Peyer's patch (tissue), 4 donors: ENCODE measurements at places on chromosomes 7 and 10.

DNA sequence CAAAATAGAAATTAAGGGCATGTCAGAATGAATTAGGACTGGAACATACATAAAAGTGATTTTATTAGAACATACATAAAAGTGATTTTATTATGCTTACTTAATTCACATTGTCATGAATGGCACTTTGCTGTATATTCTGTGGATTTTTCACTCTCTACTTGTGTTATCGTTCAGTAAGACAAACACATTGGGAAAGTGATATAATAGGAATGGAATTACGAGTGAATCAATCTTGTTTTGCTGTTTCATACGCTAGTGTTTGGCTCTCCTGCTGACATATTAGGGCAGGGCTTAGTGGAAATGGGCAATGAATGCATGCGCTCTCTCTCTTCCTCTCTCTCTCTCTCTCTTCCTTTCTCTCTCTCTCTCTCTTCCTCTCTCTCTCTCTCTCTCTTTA lies 561.1 kb downstream of the ACTR3B start:
- no peaks in the 10 kb centered on the region for H3K27me3 ChIP-seq
- no peak for DNase-seq
- H3K36me3 ChIP-seq: no peaks in the 10 kb centered on the region
- H3K4me3 ChIP-seq: no peak overlapping the region
- no peak overlapping the region for H3K27ac ChIP-seq

DNA sequence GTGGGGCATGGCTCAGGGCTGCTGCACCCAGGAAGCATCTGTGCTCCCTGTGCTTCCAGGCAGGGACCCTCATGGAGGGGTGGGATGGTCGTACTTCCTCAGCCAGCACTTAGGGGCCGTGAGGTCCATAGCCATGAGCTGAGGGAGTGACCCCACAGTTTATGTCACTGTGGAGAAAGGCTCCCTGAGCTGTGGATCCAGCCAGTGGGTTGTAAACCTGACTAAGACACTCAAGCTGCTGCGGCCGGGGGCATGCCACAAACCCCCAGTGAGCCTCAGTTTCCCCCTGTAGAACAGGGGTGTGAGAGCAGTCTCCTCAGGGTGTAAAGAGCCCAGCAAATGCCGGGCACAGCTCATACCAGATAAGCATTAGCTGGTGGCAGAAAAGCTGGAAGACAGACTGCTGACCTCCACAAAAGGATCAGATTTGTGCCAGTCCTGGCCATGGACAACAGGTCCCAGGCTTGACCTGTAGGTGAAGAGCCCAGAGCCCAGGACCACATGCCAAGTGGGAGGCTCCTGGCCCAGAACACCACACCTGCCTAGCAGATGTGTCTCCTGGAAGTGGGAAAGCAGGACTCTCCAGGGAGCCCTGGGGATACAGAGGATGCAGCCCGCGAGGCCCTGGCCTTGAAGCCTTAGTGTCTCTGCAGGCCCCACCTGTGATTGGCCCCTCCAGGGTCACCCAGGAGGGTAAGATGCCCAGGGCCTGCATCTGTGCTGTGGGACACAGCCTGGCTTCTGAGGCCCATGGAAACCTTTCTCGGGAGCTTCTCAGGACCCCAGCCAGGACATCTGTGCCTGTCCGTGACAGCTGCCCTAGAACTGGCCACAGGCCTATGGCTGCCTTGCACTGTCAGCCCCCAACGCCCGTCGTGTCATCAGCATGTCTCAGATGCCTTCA lies 78.1 kb upstream of the RET start:
- no peak for DNase-seq
- no peaks in the 10 kb centered on the region for H3K36me3 ChIP-seq
- no peaks in the 10 kb centered on the region for H3K4me1 ChIP-seq
- H3K27ac ChIP-seq: no peak overlapping the region
- H3K4me3 ChIP-seq: no peak overlapping the region

DNA sequence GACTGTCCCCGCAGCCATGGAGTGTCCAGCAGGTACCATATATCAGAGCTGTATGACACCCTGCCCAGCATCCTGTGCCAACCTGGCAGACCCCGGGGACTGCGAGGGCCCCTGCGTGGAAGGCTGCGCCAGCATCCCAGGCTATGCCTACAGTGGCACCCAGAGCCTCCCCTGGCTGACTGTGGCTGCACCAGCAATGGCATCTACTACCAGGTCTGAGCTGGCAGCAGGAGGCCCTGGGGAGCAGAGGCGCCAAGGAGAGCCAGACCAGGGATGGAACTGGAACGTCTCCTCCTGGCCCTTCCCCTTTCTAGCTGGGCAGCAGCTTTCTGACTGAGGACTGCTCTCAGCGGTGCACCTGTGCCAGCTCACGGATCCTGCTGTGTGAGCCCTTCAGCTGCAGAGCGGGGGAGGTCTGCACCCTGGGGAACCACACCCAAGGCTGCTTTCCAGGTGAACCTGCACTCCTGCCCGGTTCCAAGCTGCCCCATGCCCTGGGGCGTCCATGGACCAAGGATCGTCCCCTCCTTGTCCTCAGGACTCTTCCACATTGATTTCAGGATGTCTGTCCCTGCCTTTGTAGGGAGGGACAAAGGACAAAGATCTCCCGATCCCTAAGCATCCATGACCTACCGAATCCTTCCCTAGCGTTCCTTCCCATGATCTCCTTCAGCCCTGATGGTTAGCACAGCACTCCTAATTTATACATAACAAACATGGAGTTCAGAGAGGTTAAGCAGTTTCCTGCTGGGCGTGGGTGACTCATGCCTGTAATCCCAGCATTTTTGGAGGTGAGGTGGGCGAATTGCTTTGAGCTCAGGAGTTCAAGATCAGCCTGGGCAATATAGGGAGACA lies 33.3 kb downstream of the EPHB4 start:
- no peaks in the 10 kb centered on the region for H3K36me3 ChIP-seq
- no peaks in the 10 kb centered on the region for H3K27me3 ChIP-seq
- H3K4me1 ChIP-seq: no peaks in the 10 kb centered on the region
- H3K4me3 ChIP-seq: no peak overlapping the region
- no peak for DNase-seq

DNA sequence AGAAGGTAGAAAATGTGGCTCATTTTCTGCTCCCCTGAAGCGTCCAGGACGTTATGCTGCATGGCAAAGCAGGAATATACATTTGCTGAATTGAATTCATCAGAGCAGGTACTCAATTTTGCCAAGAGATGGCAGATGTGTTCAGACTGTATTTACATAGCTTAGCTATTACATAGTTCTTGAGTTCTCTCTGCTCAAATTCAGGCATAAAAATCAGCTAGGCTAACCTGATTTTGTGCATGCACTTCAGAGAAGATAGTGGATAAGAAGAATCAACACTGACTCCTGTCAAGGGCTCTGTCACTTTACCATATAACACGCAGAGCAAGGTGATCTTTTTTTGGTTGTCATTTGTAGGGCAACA lies 209.2 kb upstream of the FAM3C start:
- H3K27ac ChIP-seq: no peak overlapping the region
- H3K36me3 ChIP-seq: no peaks in the 10 kb centered on the region
- no peak overlapping the region for H3K4me3 ChIP-seq
- no peaks in the 10 kb centered on the region for H3K4me1 ChIP-seq
- DNase-seq: no peak

DNA sequence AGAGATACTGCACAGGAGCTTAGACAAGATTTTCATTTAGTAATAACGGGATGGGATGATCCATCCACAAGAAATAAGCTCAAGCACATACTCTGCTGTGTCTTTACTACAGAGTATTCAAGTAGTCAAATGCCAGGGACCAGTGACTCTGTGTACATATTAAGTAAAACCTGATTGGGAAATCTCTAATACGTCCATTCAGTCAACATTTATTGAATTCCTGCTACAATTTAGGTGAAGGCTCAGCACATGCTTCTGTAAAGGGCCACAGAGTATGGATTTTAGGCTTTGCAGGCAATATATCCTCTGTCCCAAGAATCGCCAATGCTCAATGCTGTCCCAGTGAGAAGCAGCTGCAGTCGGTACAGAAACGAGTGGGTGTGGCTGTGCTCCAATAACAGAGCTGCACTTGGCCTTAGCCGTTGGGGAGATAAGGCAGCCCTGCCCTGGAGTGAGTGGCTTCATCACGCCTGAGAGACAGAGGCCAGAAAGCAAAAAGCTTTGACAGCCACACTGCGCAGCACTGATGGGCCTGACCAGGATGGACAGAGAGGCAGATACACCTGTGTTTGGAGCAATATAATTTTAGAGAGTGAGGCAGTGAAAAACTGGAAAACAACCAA lies 186.8 kb downstream of the PARD3 start:
- H3K4me3 ChIP-seq: no peak overlapping the region
- peak; percentile 78 for DNase-seq
- H3K27ac ChIP-seq: no peak overlapping the region
- no peaks in the 10 kb centered on the region for H3K4me1 ChIP-seq

DNA sequence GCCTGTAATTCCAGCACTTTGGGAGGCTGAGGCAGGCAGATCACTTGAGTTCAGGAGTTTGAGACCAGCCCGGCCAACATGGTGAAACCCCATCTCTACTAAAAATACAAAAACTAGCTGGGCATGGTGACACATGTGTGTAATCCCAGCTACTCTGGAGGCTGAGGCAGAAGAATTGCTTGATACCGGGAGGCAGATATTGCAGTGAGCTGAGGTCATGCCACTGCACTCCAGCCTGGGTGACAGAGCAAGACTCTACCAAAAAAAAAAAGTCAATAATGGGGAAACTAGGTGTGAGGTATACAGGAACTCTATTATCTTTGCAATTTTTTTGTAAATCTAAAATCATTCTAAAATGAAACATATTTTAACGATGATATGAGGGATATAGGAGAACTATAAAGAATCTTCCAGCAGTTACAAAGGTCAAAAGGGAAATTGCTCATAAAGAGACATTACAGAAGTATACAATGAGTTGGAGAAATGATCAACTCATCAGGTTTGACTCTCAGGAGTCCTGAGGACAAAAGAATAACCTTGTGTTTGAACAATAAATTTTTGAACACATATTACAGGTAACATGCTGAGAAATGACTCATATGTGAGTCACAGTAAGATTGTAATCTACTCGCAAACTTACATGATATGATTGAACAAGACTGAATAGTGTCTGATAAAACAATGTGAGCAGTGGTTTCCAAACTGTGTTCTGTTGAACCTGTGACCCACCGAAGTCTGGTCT lies 272.6 kb downstream of the FGFR2 start:
- no peak for DNase-seq
- H3K27me3 ChIP-seq: no peaks in the 10 kb centered on the region
- no peaks in the 10 kb centered on the region for H3K36me3 ChIP-seq
- H3K27ac ChIP-seq: no peak overlapping the region
- no peaks in the 10 kb centered on the region for H3K4me1 ChIP-seq

DNA sequence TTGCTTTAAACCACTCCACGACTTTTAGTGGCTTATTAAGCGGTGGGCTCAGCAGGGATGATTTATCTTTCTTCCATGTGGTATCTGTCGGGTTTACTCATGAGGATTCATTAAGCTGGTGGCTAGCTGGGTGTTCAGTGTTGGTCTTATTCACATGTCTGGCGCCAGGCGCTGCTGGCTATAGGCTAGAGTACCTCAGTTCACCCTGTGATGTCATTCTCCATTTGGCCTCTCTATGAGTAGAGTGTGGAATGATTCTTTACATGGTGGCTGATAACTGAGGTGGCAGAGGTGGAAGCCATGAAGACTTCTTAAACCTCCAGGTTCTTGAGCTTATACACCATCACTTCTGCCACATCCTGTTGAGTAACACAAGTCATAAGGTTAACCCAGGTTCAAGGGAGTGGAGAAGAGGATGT lies 115.4 kb downstream of the MLLT10 start:
- no peaks in the 10 kb centered on the region for H3K27me3 ChIP-seq
- no peak overlapping the region for H3K27ac ChIP-seq
- no peak for DNase-seq
- no peaks in the 10 kb centered on the region for H3K4me1 ChIP-seq
- H3K4me3 ChIP-seq: no peak overlapping the region

DNA sequence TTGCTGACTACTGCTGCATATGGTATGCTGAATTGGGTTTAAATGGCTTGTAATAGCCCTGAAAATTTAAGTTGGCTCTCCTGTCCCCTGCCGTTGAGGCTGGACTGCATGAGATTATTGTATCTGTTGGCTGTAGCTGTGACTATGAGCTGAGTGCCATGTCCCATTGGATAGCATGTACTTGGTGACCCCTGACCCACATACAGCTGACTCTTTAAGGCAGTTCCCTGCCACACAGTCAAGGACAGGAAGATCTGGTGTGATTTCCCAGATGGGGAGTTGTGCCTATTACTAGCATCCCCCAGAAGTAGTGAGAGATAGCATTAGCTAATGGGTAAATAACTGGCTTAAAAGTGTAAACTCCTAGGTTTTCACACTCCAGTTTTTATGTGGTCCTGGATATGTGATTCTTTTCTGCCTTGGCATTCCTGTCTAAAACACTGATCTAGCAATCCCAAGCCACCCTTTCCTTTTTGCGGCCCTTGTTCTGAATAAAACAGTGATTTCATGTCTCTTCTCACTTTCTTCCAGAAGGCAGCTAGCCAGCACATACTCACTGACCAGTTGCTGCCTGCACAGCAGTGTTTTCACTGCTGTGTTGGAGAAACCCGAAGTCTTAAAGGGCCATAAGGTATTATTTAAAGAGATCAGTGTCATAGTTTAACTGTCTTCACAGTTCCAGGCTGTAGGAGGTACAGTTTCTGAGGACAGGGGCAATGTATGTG lies 35.9 kb downstream of the LRRC4 start:
- no peaks in the 10 kb centered on the region for H3K4me1 ChIP-seq
- no peak for DNase-seq
- peaks cover 14% of the 10 kb centered on the region for H3K36me3 ChIP-seq
- no peak overlapping the region for H3K4me3 ChIP-seq
- H3K27ac ChIP-seq: no peak overlapping the region
- no peaks in the 10 kb centered on the region for H3K27me3 ChIP-seq

- no peak overlapping the region for H3K4me3 ChIP-seq
- H3K27ac ChIP-seq: no peak overlapping the region
- H3K36me3 ChIP-seq: no peaks in the 10 kb centered on the region
These were observed 11.9 kb downstream of the ZNF862 start for GRCh38 chr7:149850007-149850594.

- no peaks in the 10 kb centered on the region for H3K4me1 ChIP-seq
- no peaks in the 10 kb centered on the region for H3K27me3 ChIP-seq
- peak within 1 kb of the TSS; percentile 51 for H3K4me3 ChIP-seq
These were observed at the start of gene ICA1 for GRCh38 chr7:8261711-8262695. TSS of gene ICA1 (minus strand) at chr7:8262167. CDS start at chr7:8235926, 26,241 bp downstream.

DNA sequence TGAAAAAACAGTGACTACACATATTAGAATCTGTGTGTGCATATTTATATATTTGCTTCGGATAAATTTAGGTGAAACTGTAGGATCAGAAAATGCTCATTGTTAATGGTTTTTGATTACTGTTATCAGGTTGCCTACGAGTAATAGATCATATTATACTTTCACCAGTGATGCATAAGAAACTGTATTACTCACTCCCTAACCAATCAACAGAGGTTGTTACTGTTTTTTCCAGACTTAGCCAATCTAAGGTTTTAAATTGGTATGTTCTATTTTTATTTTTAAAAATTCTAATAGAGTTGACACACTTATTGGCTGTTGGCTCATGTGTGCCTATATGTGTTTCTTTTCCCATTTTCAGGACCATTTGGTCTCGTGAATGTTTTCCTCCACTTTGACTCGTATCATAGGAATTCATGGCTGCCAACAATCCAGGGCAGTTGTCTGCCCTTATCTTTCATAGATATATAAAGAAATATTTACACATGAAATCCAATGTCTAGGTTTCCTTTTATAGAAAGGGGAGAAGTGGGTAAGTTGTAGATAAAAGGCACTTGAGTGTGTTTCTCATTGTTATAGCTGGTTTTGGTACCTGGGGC lies 59.2 kb downstream of the ANLN start:
- no peaks in the 10 kb centered on the region for H3K36me3 ChIP-seq
- no peak for DNase-seq
- H3K27me3 ChIP-seq: no peaks in the 10 kb centered on the region
- H3K27ac ChIP-seq: no peak overlapping the region
- H3K4me1 ChIP-seq: no peaks in the 10 kb centered on the region
- no peak overlapping the region for H3K4me3 ChIP-seq

- no peak for DNase-seq
These were observed 241.6 kb upstream of the TCF7L2 start for GRCh38 chr10:112708461-112708860.
